ENCODE measurements at places on chromosomes 7 and 10.

DNA sequence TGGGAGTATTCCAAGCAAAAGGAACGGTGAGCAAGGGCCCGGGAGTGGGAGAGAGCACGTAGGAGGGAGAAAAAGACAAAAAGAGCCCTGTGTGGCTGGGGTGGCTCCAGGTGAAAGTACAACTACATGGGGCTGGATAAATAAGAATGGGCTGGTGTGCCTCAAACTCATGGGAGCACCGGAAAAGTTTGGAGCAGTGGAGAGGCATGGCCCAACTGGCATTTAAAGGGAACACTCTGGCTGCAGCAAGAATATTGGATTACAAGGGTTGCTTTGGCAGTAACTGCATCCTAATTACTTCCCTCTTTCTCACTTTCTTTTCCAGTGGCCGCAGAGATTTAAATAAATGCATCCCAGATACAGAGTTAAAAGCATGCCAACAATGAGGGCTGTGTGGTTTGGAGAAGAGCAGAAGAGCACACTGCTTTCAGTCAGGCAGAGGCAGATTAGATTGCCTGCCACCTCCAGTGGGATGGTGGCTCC, 39.1 kb upstream of the HERPUD2 start:
- peak; percentile 70 for DNase-seq

- DNase-seq, result no peak
Measured at GRCh38 chr7:25090374-25090773, 34.7 kb downstream of the CYCS start.

DNA sequence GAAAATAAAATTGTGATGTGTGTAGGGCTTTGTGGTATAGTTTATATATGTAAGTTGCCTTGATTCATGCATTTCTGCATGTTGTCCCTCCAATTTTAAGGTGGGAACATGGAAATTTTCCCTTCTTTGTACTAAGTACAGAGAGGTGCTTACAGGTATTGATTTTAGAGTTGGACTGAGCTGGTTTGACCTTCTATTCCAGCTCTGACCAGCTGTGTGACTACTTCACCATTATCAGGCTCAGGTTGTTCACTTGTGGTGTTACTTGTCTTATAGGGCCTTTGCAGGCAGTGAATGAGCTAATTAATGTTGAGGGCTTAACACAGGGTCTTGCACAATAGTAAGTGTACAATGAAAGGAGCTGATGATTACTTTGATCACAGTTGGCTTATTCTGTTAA, 16.3 kb downstream of the ZNF804B start:
- no peak for DNase-seq

DNA sequence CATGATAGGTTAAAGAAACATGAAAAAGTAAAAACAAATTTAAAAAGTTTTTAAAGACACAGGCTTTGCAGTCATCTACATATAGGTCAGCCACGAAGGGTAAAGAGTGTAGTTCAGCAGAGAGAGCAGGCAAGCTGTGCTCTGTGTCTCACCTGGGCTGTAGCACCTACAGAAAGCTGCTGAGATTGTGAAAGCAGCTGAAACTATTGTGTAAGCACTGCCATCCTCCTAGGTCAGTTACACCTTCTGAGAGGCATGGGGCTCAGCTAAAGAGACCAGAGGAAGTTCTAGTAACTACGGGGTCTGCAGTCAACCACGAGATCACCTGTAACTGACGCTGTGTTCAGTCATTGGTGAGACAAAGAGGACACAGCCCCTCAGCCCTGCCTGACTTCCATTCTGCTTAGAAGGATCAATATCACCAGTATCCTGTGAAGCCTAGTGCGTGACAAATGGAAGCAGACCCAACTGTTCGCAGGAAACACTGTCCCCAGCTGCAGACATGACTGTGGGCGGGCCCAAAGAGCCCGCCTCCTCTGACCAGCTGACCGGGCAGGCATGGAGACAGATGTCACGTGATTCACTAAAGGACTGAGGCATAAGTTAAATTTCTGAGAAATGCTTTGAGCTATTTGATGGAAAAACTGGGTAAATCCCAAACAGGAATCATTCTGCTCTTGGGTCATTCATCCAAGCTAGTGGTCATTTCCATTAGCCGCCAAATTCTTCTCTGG, 87.9 kb downstream of the EBF3 start:
- DNase-seq, result no peak

DNA sequence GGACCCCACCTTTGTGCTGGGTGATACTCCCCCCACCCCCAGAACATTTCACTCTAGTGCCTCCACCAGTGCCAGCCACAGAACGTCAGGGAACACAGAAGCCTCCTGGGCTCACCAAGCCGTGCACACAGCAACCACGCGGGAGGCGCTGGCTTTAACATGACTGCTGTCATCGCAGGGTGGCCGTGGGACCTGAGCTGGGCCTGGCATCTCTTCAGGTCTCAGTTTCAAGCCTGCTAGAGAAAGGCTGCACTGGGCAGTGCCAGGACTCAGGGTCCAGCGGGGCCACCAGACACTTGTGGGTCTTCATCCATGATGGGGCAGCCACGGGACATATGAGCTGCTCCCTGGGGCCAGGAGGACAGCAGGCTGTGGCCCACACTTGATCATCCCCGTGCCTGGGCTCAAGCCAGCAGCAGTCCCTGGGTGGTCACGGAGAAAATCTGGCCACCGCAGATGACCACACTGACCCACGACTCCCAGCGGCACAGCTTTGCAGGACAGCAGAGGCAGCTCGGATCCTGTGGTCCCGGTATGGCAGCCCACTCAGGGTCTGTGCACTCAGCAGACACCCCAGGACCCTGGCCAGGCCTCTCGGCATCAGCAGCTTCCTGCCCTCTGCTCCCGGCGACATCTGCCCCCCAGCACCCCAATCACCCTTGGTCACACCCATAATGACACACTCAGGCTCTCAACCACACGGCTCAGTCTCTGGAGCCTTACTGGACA, 44.2 kb downstream of the CAMK2B start:
- DNase-seq, result no peak
